ENCODE measurements at places on chromosomes 3 and 15. TPM values are rescaled to one million over a fixed set of nuclear protein-coding genes. Genes with fewer than 3 reads are reported as not detected.
A peak's percentile ranks its signal among the peaks of the same experiment; 100 is the strongest.

DNA sequence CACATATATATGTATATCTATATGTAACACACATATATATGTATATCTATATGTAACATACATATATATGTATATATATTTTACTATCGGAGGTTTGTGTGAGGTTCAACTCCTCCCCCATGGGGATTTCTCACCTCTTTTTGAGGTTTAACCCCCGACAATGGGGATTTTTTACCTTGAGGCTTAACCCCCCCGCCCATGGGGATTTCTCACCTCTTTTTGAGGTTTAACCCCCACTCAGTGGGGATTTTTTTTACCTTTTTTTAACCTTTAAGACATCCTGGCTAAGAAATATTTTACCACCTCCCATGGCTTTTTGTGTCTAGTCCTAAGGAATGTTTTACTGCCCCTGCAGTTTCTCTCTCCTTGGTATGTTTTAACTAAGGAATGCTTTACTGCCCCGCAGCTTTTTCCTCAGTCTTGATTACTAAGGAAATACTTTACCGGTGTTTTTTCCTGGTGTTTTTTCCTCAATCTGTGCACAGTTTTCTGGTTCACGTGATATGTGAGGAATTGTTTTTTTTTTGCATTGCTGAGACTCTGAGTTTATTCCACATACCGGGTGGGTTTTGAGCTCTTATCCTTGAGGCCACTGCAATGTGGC, 185.2 kb downstream of the KLF13 start:
- H3K27ac ChIP-seq = peak overlapping the region; percentile 61
- H3K36me3 ChIP-seq = no peaks in the 10 kb centered on the region
- peak overlapping the region; percentile 82 for H3K4me3 ChIP-seq
- peaks cover 21% of the 10 kb centered on the region for H3K27me3 ChIP-seq
- DNase-seq = peak; percentile 63

HGD gene
- 1.8 TPM for total RNA-seq

DNA sequence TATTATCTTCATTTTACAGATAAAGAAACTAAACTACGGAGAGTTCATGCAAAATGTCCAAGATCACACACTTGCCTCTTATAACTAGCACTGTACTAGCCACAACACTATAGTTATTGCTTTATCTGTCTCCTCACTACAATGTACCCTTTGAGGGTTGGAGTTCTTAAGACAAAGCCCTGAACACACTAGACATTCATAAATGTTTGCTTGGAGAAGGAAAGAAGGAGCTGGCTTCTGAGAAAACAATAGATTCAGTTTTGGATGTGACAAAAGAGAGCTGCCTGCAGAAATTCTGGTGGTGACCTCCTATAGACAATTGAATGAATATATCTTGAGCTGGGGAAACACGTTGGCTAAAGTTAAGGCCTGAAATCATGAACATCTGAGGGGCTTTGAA, 169.9 kb upstream of the ARHGEF26 start:
- peaks cover 11% of the 10 kb centered on the region for H3K27me3 ChIP-seq
- H3K4me1 ChIP-seq = no peaks in the 10 kb centered on the region
- no peaks in the 10 kb centered on the region for H3K36me3 ChIP-seq
- H3K27ac ChIP-seq = no peak overlapping the region
- DNase-seq = no peak

SLC9C1 gene
- total RNA-seq = not detected

GRCh38 chr3:50971487-50971924, 296.8 kb downstream of the DOCK3 start:
- DNase-seq = peak; percentile 61
- H3K4me1 ChIP-seq = peaks cover 6% of the 10 kb centered on the region
- no peaks in the 10 kb centered on the region for H3K36me3 ChIP-seq
- H3K27me3 ChIP-seq = no peaks in the 10 kb centered on the region
- no peak overlapping the region for H3K4me3 ChIP-seq

PLA2G4D gene
- total RNA-seq = not detected

KBTBD8 gene
- total RNA-seq = 14.7 TPM

- no peak overlapping the region for H3K4me3 ChIP-seq
- DNase-seq = no peak
- H3K4me1 ChIP-seq = peaks cover 28% of the 10 kb centered on the region
- no peaks in the 10 kb centered on the region for H3K27me3 ChIP-seq
- peaks cover 2% of the 10 kb centered on the region for H3K36me3 ChIP-seq
Measured at GRCh38 chr3:152176241-152176640, 92.5 kb upstream of the MBNL1 start.
